Activated CD8-positive, alpha-beta T cell treated with anti-CD3 and anti-CD28 coated beads for 36 hours (primary cell): ENCODE measurements at places on chromosomes 13 and 19. TPM values are rescaled to one million over a fixed set of nuclear protein-coding genes. Genes with fewer than 3 reads are reported as not detected.

GRCh38 chr13:111862836-111863815 is 203.8 kb upstream of the SOX1 start:
- no peaks in the 10 kb centered on the region for H3K36me3 ChIP-seq
- no peaks in the 10 kb centered on the region for H3K4me1 ChIP-seq
- DNase-seq: no peak
- H3K27me3 ChIP-seq: no peaks in the 10 kb centered on the region
- no peak overlapping the region for H3K4me3 ChIP-seq

The OLFM2 gene
- 2.7 TPM for total RNA-seq

The CEACAM16 gene
- not detected for total RNA-seq

The GIPR gene
- total RNA-seq: 5.9 TPM

The IZUMO2 gene
- total RNA-seq: not detected
